ENCODE measurements at places on chromosomes 3 and 15.

DNA sequence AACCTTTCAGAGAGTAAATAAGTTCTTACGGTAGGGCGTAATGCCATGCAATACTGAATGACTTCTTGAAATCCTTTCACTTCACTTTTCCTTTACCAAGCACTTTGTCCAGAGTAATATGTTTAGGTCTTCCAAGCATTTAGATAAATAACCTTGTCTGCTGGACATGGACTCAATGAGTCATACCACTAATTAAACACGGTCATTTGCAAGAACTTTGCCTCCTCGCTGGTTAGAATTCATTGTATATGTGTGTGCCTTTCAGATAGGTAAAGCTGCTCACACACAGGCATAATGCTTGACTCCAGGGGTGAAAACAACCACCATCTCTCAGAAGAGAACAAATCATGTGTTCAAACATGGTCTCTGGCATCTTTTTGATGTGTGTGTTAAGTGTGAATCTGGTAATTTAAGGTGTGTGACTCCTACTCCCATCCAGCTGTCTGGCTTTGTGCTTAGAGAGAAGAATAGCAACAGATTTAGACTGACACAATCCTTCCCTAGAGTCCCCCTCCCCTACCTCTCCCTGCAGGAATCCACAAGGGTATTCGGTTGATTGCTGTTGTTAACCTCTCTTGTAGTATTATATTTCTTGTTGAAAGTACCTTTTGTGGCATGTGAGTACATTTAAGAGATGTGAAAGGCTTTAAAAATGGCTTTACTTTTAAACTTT lies 419.0 kb downstream of the CNTN4 start:
- DNase-seq, result no peak

DNA sequence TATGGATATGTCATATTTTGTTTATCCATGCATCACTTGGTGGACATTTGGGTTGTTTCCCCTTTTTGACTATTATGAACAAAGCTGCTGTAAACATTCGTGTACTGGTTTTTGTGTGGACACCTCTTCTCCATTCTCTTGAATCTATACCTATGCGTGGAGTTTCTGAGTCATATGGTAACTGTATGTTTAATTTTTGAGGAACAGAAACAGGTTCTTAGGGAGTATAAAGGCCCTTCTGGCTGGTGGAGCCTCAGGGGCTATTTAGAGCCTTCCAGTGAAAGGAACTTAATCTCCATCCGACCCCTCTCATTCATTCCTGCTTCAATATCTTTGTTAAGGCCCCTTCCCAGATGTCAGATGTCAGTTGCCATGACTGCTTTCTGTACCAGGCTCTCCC lies 14.1 kb upstream of the CTXND1 start:
- DNase-seq, result no peak

DNA sequence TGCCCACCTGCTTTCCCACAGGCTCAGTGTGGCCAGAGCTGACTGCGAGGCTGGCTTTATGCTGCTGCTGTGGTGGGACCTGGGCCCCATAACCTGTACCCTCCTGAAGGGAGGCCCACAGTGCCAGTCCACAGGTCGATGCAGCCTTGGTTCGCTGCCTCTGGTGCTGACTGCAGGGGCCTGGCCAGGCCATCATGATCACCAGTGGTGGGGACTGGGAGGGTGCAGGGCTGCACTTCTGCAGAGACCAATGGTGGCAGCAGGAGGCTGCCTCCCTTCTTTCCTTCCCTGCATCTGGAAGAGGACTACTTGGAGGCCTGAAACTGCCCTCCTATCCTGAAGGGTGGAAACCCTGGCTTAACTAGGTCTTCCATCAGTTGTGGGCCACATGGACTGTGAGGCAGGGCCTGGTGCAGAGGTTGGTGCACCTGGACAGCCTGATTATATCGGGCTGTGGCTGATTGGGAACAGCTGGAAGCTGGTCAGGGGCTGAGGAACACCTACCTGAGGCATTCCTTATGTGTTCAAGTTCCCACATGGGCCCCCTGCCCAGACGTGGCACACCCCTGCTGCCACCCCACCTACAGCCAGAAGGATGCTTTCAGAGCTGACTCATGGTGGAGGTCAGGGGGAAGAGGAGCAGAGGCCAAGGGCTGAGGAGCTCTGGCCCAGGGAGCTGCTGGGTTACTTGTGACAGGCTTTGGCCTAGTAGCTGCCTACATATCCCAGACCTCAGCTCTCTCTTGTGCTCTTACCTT lies 29.8 kb downstream of the POMGNT2 start:
- DNase-seq, result no peak

DNA sequence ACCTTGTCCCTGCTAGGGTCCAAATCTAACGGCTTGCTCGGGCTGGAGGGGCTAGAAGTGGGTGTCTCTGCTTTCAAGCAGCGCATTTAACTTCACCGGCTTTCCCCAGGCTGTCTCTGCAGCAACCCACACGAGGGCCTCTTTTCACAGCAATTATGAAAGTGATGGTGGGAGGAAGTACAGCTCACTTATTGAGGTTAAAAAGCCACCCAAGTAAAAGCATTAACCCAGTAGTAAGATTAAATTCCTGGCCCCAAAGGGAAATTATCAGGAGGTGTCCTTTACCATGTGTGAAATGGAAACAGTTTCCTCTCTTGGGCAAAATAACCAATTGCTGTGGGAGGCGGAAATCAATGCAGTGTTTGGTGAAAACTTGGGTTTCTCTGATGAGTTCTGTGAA lies 41.1 kb downstream of the NGRN start:
- no peak for DNase-seq

DNA sequence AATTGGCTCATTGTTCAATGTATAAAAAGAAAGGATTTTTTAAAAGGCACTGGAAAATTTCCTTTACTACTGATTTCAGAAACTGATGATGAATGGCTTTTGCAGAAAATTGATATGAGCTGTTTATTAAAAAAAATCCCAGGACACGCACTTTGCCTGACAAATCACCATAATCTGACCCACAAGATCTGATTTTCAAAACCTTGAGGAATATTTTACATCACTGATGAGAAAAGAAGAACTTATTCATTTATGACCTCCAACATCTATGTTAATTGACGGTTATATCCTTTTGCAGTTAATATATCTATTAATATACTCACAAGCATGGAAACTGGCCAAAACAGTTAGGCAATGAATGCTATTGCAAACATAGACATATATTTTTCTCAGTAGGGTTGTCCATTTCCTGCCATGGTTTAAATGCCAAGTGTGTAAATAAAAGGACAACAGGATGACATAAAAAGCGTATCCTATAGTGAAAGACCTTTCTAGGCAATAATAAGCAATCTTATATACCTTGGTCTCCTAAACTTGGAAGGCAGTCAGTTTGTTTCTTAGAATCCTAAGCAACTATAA lies 109.7 kb upstream of the SLC7A14 start:
- no peak for DNase-seq

DNA sequence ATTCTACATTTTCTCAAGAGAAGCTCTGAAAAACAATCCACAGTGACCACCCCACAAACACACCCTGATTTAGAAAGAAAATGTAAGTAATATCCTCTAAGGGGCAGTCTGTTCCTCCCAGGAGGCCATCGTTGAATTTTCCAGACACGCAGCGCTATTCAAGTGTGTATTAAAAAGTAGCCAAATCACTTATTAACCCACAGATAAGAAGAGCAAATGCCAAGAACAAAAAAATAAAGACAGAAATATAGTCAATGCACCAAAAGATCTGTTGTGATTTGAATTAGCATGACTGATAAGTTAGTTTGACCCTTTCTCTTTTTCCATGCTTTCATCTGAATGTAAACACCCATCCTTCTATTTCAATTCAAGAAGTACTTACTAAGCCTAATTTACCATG lies 622.8 kb upstream of the ZNF385D start:
- no peak for DNase-seq

GRCh38 chr15:63950911-63951481 lies 95.3 kb downstream of the DAPK2 start:
- DNase-seq, result no peak

- no peak for DNase-seq
Measured at GRCh38 chr3:99114565-99115291, 213.2 kb upstream of the DCBLD2 start.

DNA sequence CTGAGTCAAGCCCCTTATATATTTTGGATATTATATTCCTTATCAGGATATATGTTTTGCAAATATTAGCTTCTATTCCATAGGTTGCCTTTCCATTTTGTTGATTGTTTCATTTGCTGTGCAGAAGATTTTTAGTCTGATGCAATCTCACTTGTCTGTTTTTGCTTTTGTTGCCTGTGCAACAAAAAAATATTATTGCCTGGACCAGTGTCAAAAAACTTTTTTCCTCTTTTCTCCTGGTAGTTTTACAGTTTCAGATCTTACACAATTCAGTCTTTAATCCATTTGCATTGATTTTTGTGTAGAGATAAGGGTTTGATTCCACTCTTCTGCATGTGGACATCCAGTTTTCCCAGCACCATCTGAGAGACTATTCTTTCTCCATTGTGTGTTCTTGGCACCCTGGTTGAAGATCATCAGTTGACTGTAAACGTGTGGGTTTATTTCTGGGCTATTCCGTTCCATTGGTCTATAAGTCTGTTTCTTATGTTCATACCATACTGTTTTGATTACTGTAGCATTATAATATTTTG lies 228.9 kb upstream of the NR2E3 start:
- no peak for DNase-seq

DNA sequence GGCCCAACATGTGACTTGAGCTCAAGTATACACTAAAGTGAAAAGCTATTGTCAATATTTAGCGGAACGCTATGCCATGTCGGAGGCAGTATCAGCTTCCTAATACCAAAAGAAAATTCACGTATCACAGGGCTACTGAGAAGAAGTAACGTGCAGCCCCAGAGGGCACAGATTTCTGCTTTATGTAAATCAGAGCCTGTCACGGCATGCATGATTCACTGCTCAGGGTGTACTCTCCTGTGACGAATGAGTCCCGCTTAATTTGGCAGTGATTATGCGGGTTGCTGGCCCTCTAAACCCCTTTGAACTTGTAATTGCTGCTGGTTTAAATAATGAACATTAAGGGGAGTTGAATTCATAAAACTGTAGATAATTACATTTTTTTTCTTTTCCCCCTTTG lies 85.3 kb downstream of the MEIS2 start:
- DNase-seq, result no peak

GRCh38 chr3:78221796-78222195 lies 1181.9 kb downstream of the ROBO2 start:
- no peak for DNase-seq

- DNase-seq, result no peak
Measured at GRCh38 chr3:2856138-2857133, 253.7 kb downstream of the IL5RA start.

DNA sequence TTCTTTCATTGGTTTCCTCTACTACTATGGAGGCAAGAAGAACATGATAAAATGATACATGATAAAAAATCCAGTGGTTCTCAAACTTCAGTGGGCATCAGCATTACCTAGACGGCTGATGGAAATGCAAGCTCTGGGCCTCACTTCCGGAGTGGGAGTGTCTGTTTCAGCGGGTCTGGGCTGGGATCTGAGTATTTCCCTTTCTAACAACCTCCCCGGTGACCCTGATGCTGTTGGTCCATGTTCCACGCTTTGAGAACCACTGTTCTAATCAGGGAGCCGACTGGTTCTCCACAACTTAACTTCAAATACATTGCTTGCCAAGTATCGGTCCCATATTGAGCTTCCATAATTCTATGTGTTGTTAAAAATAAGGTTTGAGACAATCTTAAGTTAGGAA lies 712.3 kb upstream of the LMCD1 start:
- no peak for DNase-seq

- DNase-seq, result no peak
Measured at GRCh38 chr3:183226333-183226890, 26.6 kb upstream of the B3GNT5 start.

DNA sequence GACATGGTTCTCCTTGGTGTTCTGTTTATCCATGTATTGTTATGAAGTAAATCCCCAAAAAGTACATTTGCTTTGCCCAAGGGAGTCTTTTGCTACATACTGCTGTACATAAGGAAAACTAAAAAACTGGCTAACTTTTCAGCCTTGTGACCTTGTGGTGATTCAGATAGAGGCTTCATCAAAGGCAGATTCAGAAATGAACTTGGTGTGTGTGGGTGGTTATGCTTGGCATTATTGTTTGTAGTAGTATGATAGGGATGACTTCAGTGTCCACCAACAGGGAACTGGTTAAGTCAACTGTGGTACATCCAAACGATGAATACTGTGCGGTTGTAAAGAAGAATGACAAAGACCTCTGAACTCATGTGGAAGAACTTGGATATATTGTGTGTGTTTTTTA lies 75.6 kb upstream of the CHRNB4 start:
- no peak for DNase-seq

DNA sequence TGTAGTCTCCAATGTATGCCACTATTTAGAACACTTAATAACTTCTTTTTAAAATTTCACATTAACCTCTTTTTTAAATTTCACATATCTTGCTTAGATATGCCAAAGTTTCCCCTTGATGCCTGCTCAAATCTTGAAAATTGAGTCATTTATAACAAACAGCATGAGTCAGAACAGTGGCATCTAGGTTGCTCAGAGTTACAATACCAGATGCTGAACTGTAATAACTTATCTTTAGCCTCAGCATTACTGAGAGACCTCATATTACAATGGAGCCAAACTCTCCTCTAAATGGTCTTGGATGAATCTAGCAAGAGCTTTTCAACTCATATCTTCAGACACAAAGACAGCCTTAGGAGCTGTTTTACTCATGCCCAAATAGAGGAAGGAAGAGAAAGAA lies 439.3 kb upstream of the ARPP21 start:
- DNase-seq, result no peak

GRCh38 chr3:134663721-134664456 lies 13.1 kb upstream of the KY start:
- DNase-seq, result no peak

DNA sequence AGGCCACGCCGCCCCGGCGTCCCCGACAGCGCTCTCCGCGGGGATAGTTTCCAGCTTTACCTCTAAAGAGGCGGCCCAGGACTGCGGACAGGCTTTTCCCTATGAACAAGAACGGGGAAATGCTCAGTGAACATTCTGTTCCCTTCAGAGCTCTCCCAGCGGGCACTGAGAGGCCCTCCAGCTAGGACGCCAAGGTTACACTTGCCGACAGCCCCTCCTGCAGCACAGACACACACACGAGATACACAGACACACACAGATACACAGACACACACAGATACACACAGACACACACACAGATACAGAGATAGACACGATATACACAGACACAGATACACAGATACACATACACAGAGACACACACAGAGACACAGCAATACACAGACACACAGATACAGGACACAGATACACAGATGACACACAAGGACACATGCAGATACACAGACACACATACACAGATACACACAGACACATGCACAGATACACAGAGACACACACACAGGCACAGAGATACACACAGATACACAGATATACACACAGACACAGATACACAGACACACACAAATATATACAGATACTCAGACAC lies 533 bp upstream of the OCA2 start:
- DNase-seq, result no peak

DNA sequence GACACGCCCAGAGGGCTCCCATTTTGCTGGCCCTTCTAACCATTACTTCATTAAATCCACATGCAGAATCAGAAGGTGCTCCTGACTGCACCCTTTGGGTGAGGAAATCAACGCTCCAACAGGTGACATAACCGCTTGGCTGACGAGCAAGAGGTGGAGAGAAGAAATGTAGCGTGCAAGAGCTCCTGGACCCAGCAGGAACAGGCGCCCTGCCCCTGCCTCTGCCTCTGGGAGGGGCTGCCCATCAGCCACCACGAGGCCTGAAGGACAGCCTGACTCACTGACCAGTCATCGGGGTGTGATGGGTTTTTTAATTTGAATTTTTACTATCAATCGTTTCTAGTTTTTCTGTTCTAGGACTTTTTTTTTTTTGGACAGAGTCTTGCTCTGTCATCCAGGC lies 218.2 kb downstream of the ADAMTS17 start:
- DNase-seq, result no peak

Measured in stimulated activated CD8-positive, alpha-beta memory T cell treated with anti-CD3 and anti-CD28 coated beads, Interleukin-15, amount 100 ng/mL, for 1 hour (primary cell).